H1 (cell line): ENCODE measurements at places on chromosomes 7 and 10.

GRCh38 chr10:93180482-93180931, 106.8 kb downstream of the CYP26A1 start:
- no peak overlapping the region for H3K27ac ChIP-seq
- no peaks in the 10 kb centered on the region; the same call in 1 of the 2 replicates for H3K27me3 ChIP-seq
- no peak for DNase-seq
- no peaks in the 10 kb centered on the region for H3K4me1 ChIP-seq
- no peaks in the 10 kb centered on the region for H3K36me3 ChIP-seq
- H3K4me3 ChIP-seq = no peak overlapping the region

DNA sequence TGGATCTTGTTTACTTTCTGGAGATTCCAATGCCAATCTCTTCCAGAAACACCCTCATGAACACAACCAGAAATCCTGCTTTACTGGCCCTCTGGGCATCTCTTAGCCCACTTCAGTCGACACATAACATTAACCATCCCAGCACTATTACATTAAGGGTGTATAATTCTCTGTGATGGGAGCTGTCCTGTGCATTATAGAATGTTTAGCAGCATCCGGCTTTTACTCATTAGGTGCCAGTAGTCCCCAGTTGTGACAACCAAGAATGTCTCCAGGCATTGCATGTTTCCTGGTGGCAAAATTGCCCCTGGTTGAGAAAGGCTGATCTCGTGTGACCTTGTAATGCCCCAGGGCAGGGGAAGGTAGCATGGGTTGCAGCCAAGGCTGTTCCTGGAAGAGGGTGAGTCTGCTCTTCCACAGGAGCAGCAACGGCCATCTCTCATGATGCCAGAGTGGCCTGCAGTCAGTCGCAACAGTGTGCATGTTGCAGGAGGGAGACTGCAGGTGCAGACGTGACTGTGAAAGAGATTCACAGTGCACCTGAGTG, 2.6 kb upstream of the DDC start:
- H3K36me3 ChIP-seq = no peaks in the 10 kb centered on the region
- no peak for DNase-seq
- H3K4me1 ChIP-seq = no peaks in the 10 kb centered on the region
- no peak overlapping the region for H3K27ac ChIP-seq

- no peaks in the 10 kb centered on the region for H3K4me1 ChIP-seq
- no peaks in the 10 kb centered on the region for H3K27me3 ChIP-seq
- peaks cover 7% of the 10 kb centered on the region for H3K36me3 ChIP-seq
- no peak overlapping the region for H3K27ac ChIP-seq
- no peak overlapping the region for H3K4me3 ChIP-seq
These were observed 105.3 kb downstream of the CTTNBP2 start for GRCh38 chr7:117767951-117768350.

GRCh38 chr7:31443457-31443856, 70.4 kb upstream of the ITPRID1 start:
- no peak for DNase-seq
- H3K27ac ChIP-seq = no peak overlapping the region
- H3K36me3 ChIP-seq = no peaks in the 10 kb centered on the region
- no peak overlapping the region for H3K4me3 ChIP-seq
